HEK293T (cell line): ENCODE measurements at places on chromosomes 4 and X.

- DNase-seq, result no peak
Measured at GRCh38 chr4:97104666-97105065, 1038.6 kb downstream of the STPG2 start.

DNA sequence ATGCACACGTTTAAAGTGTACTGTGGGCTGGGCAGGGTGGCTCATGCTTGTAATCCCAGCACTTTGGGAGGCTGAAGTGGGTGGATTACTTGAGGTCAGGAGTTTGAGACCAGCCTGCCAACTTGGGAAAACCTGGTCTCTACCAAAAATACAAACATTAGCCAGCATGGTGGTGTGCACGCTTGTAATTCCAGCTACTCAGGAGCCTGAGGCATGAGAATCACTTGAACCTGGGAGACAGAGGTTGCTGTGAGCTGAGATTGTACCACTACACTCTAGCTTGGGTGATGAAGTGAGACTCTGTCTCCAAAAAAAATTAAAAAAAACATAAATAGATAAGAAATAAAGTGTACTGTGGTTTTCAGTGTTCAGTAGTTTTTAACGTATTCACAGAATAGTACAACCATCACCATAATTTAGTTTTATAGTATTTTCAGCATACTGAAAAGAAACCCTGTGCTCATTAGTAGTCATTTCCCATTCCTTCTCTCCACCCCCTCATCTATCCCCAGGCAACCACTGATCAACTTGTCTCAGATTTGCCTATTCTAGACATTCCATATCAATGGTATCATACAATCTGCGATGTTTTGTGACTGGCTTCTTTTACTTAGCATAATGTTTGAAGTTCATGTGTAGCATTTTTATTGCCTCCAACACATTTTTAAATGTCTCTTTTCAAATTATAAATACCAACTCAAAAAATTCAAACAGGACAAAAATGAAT lies 19.1 kb downstream of the SLAIN2 start:
- DNase-seq, result no peak

DNA sequence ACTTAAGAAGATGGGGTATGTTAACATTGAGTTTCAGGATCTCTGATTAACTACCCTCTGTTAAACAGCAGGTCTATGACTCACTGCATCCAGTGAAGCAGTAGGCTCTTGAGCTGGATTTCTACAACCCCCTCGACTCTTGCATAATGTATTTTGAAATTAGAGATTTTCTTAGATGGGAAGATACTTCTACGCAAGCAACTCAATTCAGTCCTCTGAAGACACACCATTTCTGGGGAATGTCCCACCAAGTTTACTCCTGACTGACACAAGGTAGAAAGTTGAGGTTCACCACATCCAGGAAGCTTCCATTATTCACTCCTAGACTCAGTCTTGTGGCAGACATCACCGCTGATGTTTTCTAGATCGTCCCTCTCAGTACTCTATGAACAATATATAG lies 12.9 kb downstream of the PALLD start:
- no peak for DNase-seq

DNA sequence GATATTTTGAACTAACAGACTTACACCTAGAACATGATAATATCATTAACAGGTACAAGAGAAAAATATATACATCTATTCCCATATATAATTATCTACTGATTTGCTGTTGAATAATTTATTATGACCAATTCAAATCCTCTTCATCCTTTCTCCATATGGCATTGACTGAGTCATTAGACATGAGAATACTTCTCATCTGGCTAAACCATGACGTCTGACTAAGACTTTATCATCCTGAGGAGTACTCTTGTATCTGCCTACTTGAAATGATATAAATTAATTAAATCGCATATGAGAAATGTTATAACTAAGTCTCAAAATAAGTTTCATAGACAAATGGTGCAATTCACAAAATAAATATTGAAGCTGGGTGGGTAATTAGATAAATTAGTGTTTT lies 67.4 kb downstream of the EMCN start:
- DNase-seq, result no peak

GRCh38 chrX:104921584-104922205 lies 298.8 kb downstream of the TEX13A start:
- DNase-seq, result no peak

GRCh38 chr4:22323691-22324090 lies 192.2 kb downstream of the ADGRA3 start:
- no peak for DNase-seq

DNA sequence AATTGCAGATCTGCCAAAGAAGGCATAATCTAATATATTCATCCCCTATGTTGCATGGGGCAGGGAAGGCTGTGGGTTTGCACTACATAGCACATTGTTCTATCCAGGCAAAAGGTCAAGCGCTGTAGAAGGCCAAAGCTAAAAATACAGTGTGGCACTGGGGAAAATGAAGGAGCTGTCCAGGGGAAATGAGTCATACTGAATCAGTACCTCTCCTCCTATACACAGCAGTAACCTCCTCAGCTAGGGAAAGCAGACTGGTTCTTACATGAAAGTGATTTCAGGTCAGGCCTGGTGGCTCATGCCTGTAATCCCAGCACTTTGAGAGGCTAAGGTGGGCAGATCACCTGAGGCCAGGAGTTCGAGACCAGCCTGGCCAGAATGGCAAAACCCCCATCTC lies 31.0 kb upstream of the SLC25A4 start:
- no peak for DNase-seq

DNA sequence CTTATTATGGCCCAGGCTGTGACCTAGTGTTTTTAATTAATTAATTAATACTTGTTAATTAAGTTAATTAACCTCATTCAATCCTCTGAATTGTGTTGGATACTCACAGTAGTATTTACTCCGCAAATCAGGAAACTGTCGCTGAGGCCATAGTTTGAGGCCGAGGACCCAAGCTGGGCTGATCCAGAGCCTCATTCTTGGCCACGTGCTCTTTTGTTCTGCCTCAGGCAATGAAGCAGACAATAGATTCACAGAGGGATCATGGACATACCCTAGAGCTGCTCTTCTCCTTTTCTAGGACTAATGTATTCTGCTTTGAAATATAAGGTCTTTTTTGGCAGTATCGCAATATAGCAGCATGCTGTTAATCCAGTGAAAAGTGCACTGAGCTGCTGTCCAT lies 24.0 kb upstream of the SNCA start:
- DNase-seq, result no peak

DNA sequence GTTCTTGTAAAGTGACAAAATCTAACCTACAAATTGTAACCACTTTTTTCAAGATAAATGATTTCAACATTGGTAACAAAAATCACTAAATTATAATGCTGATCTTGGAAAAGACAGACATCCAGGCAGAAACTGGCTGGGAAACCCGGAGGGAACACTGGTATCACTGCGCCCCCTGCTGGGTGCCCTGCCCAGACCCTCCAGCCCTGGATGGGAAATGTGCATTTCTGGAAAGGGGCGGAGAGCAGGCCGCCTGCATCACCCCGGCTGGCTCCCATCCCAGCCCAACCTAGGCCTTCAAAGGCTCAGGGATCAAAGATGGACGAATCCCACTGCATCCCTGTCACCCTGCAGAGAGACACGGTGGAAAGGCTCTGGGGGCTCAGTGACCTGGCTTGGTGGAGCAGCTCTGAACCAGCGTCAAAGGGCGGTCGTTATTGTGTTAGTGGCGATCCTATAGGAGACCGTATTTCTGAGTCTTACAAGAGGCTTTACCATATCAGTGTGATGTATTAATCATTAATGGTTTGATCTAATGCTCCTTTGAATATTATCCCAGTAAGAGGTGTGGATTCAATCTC lies 37.3 kb downstream of the ACOX3 start:
- DNase-seq, result peak; percentile 88

GRCh38 chr4:38406243-38406642 lies 257.8 kb upstream of the KLF3 start:
- DNase-seq, result no peak
